Breast epithelium (tissue), 4 donors: ENCODE measurements at places on chromosomes 6 and 20. TPM values are rescaled to one million over a fixed set of nuclear protein-coding genes. Genes with fewer than 3 reads are reported as not detected.

Gene TSBP1
- total RNA-seq = not detected

Gene SLC22A2
- not detected for total RNA-seq

Gene MUC22
- not detected for total RNA-seq

Gene FAM83C
- total RNA-seq = not detected

Gene CTAGE9
- total RNA-seq = not detected

Gene COL11A2
- total RNA-seq = 1.0 TPM

Gene PLN
- 5.7 TPM for total RNA-seq

Gene LPA
- total RNA-seq = 0.33 TPM

Gene RXRB
- 27.5 TPM for total RNA-seq

Gene FNDC11
- total RNA-seq = 0.32 TPM

Gene SAPCD1
- not detected for total RNA-seq

Gene DNAH8
- total RNA-seq = under 0.01 TPM

Gene CNR1
- 34.2 TPM for total RNA-seq

Gene OR2B6
- not detected for total RNA-seq

Gene ARMH2
- total RNA-seq = not detected

Gene SLPI
- total RNA-seq = 310 TPM

Gene TINAG
- not detected for total RNA-seq

Gene BPI
- total RNA-seq = not detected

Gene HAO1
- not detected for total RNA-seq

Gene LY6G6D
- total RNA-seq = not detected

Gene BMP7
- 1.8 TPM for total RNA-seq

Gene SLC35F1
- 2.5 TPM for total RNA-seq

Gene SLC16A10
- 1.8 TPM for total RNA-seq

Gene PROKR2
- total RNA-seq = not detected

Gene HLA-DRB1
- total RNA-seq = 44.2 TPM

Gene PNPLA1
- total RNA-seq = not detected

Gene SAMD3
- 1.2 TPM for total RNA-seq

Gene NNAT
- 3.9 TPM for total RNA-seq

Gene C20orf144
- total RNA-seq = 0.33 TPM

Gene TEAD3
- total RNA-seq = 28.2 TPM

Gene LYRM2
- 23.2 TPM for total RNA-seq

Gene SGK2
- 6.4 TPM for total RNA-seq

Gene ABCF1
- 41.0 TPM for total RNA-seq

Gene MCCD1
- not detected for total RNA-seq

Gene REPS1
- total RNA-seq = 79.9 TPM

Gene CST5
- total RNA-seq = not detected

Gene RPL10A
- 1,177 TPM for total RNA-seq

Gene TCF21
- total RNA-seq = not detected

Gene CD109
- 16.8 TPM for total RNA-seq

Gene CYP24A1
- 2.0 TPM for total RNA-seq

Gene MRAP2
- total RNA-seq = 9.4 TPM

Gene BTNL2
- not detected for total RNA-seq

Gene PRDM13
- not detected for total RNA-seq

Gene VWA7
- total RNA-seq = not detected

Gene DUSP15
- 3.6 TPM for total RNA-seq

Gene MAS1
- total RNA-seq = not detected

Gene SLC32A1
- total RNA-seq = not detected

Gene CD24
- 16.8 TPM for total RNA-seq

Gene C6orf136
- 16.1 TPM for total RNA-seq

Gene RNASET2
- 82.9 TPM for total RNA-seq

Gene PLEKHG1
- total RNA-seq = 26.4 TPM

Gene CST4
- not detected for total RNA-seq

Gene PRR18
- total RNA-seq = 0.29 TPM
